Natural killer cell (primary cell): ENCODE measurements at places on chromosomes 11 and 22.
A peak's percentile ranks its signal among the peaks of the same experiment; 100 is the strongest.

- no peak for DNase-seq
Observed at GRCh38 chr11:295351-296170, 3.8 kb downstream of the IFITM5 start.

DNA sequence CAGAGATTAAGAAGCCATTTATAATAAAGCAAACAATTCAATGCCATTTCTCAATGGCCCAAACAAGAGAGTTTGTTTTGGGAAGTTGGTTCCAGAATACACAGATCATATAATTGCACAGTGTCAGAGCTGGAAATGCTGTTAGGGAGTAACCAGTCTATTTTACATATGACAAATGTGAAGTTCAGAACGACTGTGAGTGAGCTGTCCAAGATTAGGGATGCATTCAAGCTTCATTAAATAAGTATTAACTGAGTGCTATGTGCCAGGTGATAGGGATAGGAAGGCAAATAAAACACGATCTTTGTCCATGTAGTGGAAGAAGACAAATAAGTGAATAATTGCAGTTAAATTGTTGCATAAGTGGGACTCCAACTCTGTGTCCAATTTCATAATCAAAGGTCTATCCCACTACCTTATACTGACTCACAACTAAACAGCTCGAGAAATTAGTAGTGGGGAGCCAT, 33.1 kb upstream of the PICALM start:
- no peak for DNase-seq

DNA sequence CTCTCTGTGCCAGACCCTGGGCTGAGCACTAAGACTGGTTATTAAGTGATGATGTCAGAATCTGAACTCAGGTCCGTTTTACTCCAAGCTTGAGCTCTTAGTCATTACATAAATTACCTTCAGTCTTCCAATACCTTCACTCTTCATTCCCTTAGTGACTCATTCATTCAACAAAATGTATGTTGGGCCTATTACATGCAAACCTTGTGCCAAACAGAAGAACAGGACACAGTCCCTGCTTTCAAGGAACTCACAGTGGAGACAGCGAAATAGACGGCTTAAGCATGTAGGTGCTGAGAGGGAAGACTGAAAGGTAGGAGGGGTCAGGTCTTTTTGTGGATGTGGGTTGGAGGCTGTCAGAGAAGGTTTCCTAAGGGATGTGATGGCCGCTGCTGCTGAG, 3.3 kb downstream of the KCTD14 start:
- DNase-seq = no peak

DNA sequence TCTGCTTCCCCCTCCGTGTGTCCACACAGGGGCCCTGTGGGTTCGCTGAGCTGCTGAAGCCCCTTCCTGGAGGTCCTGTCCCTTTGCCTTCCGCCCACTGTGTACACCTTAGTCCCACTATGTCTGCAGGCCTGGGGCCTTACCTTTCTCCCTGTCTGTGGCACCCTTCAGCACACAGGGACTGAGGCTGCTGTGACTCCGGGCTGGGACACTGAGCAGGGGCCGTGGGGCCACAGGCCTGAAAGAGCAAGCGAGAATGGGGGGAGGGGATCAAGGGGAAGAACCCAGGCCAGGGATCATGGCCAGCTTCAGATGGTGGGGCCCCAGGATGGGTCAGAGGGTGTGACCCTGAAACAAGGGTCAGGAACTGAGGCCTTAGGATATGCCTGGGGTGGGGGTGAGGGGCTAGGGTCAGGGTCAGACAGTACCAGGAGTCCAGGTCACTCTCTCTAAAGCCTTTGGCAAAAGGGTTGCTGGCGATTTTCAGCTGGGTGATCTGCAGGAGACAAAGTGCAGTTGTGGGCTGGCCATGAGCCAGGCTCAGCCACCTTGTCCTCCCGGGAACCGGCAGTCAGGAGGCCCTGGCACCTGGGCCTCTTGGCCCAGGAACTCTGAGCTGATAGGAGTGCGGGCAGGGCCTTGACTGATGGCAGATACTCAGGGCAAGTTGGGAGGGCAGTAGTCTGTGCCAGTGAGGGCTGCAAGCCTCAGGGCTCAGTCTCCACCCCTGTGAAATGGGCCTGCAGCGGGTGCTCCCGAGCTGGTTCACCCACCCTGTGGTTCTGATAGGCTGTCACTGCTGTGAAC, 2.6 kb upstream of the NUDT8 start:
- no peak for DNase-seq

DNA sequence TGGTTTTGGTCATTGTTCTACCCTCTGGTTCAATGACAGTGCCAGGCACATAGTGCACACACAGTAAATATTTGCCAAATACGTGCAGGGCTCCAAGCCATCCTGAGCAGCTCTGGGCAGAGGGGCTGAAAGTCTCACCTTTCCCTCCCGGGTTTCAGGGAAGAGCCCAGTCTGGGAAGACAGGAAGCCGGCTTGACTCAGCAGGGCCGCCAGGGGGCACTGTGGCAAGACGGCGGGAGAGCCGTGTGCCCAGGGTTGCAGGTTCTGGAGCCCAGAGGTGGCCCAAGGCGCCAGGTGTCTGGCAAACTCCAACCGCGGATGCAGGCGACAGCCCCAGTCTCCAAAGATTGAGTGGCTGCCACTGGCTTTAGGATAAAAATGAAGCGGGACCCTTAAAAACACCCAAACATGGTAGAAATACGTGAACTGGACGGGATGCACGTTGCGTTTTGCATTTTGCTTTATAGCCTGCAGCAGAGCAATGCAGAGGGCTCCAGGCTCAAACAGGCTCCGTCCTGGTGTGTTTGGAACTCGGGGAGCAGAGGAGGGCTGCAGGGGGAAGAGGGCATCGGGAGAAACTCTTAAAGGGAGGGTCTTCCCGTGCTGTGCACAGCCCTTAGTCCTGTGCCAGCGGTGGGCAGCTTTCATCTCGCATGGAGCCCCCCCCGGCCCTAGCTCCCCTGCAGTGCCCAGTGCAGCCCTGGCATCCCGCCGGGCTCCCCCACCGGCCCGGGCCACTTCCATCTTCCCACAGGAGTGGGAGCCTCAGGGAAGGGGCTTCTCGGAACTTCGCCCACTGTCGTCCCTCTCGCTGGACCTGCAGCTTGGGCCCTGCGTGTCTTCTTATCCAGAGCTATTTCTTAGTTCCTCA, 10.7 kb downstream of the KRTAP5-5 start:
- peak; percentile 67 for DNase-seq

- no peak for DNase-seq
Observed at GRCh38 chr11:17371614-17372013, 16.8 kb downstream of the KCNJ11 start.

GRCh38 chr11:14587258-14587657, 56.3 kb upstream of the PDE3B start:
- no peak for DNase-seq

- DNase-seq = no peak
Observed at GRCh38 chr11:2358754-2359442, 18.2 kb upstream of the CD81 start.

DNA sequence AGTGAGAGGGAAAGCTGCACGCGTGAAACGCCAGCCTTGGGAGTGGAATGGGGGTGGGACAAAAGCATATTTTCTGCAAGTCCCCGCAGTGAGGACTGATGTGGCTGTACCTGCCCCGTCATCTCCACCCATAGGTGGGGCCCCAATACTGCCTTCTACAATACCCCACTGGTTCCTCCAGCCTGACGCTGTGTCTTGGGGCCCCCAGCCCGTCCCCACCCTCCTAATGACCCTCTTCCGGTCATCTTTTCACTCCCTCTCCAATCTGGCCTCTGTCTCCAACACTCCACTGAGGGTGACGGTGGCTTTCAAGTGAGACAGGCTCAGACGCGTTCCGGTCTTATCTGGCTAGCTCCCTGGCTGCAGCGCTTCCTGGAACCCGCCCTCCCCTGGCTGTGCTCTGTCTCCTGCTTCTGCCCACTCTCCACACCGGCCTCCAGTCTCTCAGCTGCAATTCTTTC, 104.2 kb downstream of the MICAL3 start:
- DNase-seq = no peak

DNA sequence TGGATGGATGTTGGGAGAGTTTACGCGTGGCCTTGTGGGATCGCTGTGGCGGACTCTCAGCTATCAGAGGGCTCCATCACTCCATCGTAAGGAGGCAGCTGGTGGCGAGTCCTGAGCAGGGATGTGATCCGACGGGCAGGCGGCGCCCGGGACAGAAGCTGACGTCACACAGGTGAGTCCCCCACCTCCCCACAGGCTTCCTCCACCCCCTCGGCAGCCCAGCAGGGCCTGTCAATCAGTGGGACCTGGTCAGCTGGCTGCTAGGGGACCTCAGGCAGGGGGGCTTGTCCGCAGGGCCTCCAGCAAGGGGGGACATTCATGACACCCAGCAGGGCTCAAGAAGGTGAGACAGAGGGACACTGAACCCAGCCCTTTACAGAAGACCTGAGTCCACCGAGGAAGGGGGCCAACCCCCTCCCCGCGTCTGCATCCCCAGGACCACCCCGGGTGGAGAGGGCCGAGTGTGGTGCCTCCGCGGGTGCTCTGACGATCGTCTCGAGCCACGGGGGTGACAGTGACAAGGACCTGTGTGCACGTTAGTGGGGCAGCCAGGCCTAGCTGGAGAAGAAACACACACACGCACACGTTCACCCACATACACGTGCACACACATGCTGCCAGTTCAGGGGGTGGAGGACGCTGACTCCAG, 7.1 kb downstream of the HRAS start:
- no peak for DNase-seq

- no peak for DNase-seq
Observed at GRCh38 chr11:66183494-66184048, 84.9 kb upstream of the RAB1B start.

DNA sequence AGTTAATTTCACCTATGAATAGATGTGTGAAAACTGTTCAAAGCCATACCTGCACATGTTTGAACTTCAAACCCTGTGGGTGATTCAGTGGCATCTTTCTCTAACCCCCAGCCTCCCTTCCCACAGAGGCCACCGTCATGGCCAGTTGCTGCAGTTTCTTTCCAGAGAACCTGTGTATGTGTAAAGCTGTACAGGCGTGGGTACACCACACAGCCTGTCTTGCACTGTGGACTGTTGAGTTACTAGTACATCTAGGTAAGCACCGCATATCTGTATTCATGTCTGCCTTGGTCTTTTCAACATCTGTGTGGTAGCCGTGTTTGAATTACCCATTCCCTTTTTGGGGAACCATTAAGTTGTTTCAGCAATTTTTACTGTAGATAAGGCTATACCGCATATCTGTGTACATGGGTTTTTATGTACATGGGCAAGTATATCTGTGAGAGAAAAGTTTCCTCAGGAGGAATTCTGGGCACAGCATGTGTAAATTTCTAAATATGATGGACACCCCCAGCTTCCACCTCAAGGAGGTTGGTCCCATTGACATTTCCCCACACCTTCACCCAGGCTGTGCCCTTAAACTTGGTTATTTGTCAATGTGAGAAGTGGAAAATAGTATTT, 13.9 kb downstream of the NEAT1 start:
- no peak for DNase-seq

GRCh38 chr11:27174672-27175210, 134.1 kb downstream of the BBOX1 start:
- no peak for DNase-seq

DNA sequence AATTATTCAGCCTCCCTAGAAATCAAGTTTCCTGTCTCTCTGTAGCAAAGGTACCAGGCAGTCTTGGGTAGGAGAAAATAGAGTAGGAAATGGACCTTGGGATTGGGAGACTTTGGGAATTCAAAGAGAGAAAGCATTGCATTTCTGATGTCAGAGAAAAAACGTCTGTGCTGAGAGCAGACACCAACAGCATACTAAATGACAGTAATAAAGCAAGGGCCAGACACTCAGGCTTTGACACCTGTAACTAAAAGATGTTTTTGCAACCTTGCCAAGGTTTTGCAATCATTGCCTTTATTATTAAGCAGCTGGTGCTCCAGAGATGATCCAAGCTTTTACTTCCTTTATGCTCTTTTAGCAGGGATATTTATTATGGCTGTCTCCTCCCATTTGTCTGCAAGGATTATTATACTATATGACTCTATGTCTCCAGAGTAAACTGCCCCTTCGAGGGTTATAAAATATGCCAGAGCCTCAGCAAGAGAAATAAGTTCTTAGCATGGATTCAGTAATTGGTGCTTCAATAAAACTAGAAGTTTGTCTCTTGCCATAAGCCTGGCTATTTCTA, 85.2 kb upstream of the GRAMD1B start:
- no peak for DNase-seq

DNA sequence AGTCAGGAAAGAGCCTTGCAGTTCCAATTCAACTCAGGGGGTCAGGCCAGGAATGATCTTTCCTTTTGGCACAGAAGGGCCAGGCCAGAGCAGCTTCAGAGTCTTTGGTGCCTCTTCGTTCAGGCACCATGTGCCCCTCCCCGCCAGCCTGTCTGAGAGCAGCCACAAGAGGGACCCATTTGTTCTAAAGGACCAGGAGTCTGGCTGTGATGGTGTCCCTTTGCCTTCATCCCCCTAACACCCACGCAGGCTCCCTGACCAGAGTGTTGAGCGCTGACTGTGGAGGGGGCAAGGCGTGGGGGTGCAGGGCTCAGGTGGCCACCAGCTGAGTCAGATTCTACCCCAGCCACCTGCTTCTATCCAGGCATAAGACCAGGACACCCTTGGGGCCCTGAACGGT, 156.4 kb downstream of the TTC17 start:
- DNase-seq = no peak
